8988T (cell line): ENCODE measurements at places on chromosomes 3 and 15.

- no peak for DNase-seq
Measured at GRCh38 chr15:80180986-80181385, 28.2 kb downstream of the FAH start.

GRCh38 chr15:76711351-76711827 is 193.8 kb downstream of the SCAPER start:
- no peak for DNase-seq

GRCh38 chr3:190811775-190812480 is 50.6 kb downstream of the GMNC start:
- DNase-seq = no peak

- peak; percentile 45 for DNase-seq
Measured at GRCh38 chr3:115245438-115245837, 98.3 kb upstream of the ZBTB20 start.

DNA sequence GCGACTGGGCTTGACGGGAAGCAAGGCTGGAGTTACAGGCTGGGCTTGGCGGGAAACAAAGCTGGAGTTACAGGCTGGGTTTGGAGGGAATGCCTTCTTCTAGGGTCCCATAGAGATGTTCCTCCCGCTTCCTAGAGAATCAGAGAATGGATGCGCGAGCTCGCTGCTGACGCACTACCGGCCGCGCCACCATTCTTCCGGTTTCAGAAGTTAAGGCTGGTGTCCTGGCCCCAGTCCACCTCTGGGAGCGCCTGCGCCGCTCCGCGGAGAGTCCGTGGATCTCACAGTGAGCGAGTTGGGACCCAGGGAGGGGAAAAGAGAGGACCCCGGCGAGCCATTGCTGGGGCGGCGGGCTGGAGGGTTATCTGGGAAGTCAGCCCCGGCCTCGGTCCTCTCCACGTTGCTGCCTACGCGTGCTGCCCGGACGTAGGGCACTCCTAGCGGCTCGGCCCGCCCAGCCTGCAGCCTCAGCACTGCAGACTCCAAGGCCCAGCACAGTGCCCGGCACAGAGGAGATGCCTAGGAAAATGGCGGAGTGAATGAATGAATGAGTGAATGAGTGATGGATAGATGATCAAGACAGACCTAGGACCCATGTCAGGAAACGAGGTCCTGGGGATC is at the start of gene ZNF502:
Gene ZNF502, plus strand, starts transcription at position 206 of the 621 bp plus-strand sequence. CDS start 7,602 bp downstream, outside the sequence.
- peak; percentile 60 for DNase-seq

- no peak for DNase-seq
Measured at GRCh38 chr15:68719051-68719450, 101.6 kb downstream of the ANP32A start.

DNA sequence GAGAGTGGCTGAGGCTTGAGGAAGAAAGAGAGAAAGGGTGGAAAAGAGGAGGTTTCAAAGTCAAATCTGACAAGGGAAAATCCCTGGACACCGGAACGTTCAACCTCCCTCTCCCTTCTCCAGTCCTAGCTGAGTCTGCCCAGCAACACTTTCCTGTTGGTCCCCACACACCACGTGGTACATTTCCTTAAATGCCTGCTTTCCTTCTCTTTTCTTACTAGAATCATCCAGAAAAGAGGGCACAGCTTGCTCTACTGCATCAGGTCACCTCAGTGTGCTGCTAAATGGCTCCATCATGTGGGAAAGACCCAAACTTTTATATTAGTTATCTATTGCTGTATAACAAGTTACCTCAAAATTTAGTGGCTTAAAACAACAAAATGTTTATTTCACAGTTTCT is 181.2 kb downstream of the NECTIN3 start:
- DNase-seq = no peak

GRCh38 chr3:133595341-133595740 is 21.9 kb downstream of the CDV3 start:
- no peak for DNase-seq

GRCh38 chr3:141915016-141915415 is 38.6 kb downstream of the ATP1B3 start:
- DNase-seq = no peak

DNA sequence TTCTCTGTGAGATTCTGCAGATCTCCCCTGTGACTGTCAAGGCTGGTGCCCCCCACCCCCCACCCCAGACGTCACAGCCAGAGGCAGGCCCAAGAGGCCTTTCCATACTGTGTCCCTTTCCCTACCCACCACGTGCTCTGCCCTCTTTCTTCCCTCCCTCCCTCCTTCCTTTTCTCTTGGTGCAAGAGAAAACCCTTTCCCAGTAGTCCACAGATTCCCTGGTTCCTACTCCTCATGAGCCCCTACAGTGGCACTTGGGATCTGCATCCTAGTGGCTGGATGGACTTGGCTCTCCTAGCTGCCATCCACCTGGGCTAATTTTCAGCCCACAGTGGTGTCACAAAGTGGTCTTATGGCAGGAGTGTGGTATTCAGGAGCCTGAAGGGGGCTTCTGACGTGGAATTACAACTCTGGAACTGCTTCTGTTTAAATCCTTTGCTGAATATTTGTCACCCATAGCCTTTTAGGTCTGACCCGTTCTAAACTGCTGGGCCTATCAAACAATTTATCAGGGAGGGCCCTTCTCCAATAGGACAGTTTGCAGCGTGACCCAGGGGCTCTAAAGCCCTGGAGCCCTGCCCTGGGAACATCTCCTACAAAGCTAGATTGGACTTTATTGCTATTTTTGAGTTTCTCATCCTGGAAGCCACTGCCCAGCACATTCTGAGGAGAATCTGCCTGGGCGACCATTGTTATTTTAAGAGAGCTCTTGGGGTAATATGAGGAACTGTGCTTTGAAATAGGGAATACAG is 35.3 kb downstream of the KLF13 start:
- no peak for DNase-seq

GRCh38 chr3:171183042-171183441 is 156.5 kb upstream of the SLC2A2 start:
- peak; percentile 21 for DNase-seq

DNA sequence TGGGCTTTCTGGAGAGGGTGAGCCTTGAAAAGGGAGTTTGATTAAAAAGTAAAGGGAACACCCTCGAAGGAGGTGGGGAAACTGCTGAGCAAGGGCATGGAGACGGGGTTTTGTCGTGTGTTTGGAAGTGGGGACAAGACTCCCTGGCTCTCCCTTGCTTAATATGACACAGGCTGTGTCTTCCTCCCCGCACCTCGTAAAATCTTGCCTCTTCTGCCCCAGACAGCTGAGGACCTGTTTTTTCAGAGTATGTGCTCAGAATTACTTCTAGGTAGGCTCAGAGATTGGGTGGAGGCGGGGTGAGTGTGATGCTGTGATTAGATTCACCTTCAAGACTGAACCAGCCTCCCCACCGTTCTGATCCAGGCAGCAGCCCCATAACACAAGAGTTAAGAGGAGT is 244.4 kb upstream of the TLE3 start:
- DNase-seq = no peak

DNA sequence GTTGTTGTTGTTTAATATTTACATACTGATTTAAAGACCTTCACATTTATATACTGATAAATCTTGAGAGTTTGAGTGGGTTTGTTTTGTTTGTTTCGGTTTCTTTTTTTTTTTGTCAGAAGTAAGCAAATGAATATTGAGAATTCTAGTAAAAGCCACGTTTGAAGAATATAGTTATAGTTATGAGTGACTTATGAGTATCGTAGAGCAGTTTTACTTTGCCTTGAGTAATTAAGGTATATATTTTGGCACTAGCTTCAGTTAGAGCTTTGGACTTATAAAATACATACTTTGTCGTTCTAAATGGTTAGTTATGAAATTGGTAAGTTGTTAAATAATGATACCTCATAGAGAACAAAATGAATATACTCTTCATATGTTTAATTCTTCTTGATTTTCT is 27.8 kb downstream of the ATP1B3 start:
- DNase-seq = no peak

GRCh38 chr15:82663186-82663600 is 16.0 kb upstream of the CPEB1 start:
- no peak for DNase-seq

DNA sequence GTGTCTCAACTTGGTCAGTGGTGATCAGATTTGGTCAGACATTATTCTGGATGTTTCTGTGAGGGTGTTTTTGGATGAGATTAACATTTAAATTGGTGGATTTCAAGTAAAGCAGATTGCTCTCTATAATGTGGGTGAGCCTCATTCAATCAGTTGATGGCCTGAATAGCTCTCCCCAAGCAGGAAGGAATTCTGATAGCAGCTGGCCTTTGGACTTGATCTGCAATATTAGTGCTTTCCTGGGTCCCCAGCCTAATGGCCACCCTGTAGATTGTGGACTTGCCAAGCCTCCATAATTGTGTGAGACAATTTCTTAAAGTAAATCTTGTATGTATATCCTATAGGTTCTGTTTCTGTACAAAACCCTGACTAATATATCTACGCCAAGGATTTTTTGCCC is 153.9 kb upstream of the TBL1XR1 start:
- no peak for DNase-seq

- DNase-seq = no peak
Measured at GRCh38 chr3:164673738-164674137, 404.6 kb downstream of the SI start.

GRCh38 chr3:159894386-159894785 is 94.2 kb upstream of the IL12A start:
- no peak for DNase-seq

DNA sequence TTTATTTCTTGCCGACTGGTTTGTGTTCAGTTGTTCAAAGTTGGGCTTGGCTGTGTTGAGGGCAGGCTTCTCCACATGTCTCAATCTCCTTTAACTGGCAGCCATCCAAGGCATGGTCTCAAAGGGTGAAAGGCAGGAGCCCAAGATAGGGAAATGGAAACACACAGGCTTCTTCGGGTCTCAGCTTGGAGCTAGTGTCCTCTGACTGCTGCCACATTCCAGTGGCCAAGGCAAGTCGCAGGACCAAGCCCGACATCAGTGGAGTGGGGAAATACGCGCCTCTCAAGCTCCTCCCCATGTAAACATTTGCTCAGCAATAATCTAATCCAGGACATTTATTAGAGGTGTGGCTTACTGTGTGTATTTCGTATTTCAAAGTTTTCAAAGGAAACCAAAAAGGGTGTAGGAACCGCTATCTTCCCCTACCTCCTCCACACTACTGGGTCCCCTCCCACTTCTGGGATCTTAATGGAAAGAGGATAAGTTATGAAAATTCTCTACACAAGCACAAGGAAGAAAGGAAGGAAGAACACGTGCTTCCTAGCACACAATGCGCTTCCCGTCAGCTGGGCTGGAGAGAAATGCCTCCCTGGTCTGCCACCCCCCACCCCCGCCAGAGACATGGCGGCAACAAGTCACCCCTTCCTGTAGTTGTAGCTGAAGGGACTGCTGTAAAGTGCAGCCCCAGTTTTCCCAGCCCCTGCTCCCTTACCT is 181.7 kb downstream of the FAM43A start:
- DNase-seq = no peak

DNA sequence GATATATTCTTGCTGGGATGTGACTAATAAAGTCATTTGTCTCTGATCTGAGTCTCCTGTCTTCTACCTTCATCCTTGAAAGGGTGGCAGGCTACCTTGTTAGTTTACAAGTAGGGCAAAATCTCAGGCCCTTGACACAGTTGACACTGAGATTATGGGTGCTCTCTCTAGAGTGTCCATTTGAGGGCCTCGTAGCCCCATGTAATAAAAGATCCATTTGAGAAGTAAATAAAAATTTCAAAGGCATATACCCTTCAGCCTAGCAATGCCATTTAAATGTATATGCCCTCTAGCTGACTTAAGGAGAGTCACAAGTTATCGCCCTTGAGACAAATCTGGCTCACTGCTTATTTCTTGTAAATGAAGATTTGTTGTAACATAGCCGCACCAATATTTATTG is 98.6 kb downstream of the TCF12 start:
- no peak for DNase-seq

- no peak for DNase-seq
Measured at GRCh38 chr3:171306631-171307030, 153.6 kb downstream of the TNIK start.

- no peak for DNase-seq
Measured at GRCh38 chr3:61236556-61236955, 14.7 kb downstream of the FHIT start.

GRCh38 chr3:45644791-45645201 is 44.4 kb upstream of the SACM1L start:
- peak; percentile 65 for DNase-seq

DNA sequence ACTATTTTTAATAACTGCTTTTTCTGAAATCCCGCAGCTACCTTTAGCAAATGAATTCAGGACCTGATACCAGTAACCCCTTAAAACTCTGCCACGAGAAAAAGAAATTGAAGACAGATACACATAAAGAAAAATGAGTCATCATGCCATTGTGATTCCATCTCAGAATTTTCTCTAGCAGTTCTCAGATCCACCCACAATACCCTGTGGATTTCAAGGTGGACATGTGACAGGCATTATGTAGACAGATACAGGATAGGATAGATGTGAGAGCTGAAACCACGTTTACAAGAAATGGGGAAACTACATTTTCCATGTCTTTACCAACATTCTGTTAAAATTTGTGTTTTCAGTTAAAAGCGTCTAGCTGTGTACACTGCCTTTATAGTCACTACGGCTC is 291.9 kb upstream of the NR2F2 start:
- DNase-seq = no peak

DNA sequence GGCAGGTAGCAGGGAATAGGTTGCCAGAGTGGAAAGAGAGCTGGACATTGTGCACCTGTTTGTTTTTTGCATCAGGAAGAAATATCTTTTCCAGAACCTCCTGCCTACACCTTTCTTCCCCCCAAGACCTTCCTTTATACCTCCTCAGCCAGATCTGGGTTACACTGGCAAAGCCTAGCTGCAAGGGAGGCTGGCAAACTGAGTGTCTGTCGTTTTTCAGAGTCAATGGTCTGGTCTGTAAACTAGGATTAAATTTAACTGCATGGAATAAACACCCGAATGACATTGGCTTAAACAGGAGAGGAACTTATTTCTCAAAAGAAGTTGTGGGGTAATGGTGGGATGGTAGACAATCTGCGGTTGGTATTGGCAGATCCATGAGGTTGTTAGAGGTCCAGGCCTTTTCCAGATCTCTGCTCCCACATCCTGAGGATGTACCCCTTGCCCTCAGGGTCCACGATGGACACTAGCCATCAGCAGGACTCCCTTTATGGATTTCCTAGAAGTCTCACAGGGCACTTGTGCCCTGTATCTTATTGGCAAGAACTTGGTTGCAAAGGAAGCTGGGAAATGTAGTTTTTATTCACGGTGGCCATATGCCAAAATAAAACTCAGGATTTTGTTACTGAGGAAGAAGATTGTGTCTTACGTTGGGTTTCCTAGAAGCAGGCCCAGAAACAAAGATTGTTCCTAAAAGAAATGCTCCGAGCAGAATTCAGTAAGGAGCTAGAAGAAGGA is 3.2 kb upstream of the RARRES1 start:
- DNase-seq = no peak

DNA sequence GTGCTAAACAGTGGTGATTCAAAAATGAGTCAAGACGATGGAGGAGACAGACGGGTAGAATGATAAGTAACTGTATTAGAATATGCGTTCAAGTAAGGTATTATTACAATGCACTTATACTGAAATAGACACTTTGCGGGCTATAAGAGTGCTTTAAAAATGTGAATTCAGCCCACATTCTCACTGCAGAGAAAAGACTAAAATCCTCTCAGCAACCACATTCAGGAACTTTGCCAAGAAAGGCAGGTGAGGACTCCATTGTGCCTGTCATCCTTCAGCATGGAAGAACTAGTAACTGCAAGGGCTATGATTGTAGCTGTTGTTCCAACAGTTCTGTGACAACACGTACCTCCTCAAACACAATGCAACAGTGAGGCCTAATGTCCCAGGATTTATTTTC is 272.0 kb downstream of the RORA start:
- no peak for DNase-seq

- DNase-seq = no peak
Measured at GRCh38 chr3:171334465-171334811, 125.8 kb downstream of the TNIK start.
